ENCODE measurements at places on chromosomes 3 and 15.

GRCh38 chr3:106534206-106534605 is 665.4 kb upstream of the CBLB start:
- DNase-seq = no peak

DNA sequence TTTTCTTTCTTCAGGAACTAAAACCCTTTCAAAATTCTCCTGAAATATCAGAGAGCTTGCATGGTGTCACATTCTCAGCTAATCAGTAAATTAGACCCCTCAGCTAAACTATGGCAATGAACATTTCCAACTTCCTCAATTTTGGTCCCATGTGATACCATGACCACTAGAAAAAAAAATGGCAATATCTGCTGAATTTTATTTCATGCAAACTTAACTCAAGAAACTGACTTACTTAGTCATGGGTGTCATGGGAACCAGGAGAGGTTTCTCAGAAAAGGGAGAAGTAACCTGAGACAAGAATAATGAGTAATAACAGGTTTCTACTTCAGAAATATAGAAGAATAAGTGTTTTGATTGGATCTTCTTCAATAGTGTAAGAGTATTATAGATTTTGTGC is 784.6 kb upstream of the ALCAM start:
- no peak for DNase-seq

DNA sequence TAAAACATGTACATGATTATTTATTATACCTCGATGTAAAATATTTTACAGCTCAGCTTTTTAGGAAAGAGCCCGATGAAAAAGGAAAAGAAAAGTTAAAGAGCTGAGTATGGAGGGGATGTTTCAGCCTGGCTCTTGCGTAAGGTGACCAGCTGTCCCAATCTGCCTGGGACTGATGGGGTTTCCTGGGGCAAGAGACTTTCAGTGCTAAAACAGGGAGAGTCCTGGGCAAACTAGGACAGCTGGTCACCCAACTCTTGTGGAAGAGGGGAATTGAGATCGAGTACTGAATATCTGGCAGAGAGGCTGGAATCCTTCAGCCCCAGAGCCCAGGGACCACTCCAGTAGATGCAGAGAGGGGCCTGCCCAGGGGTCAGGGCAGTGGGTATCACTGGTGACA is 21.0 kb downstream of the DUOX2 start:
- DNase-seq = no peak

- DNase-seq = no peak
Observed at GRCh38 chr15:40523611-40524010, 41.2 kb downstream of the CCDC32 start.

DNA sequence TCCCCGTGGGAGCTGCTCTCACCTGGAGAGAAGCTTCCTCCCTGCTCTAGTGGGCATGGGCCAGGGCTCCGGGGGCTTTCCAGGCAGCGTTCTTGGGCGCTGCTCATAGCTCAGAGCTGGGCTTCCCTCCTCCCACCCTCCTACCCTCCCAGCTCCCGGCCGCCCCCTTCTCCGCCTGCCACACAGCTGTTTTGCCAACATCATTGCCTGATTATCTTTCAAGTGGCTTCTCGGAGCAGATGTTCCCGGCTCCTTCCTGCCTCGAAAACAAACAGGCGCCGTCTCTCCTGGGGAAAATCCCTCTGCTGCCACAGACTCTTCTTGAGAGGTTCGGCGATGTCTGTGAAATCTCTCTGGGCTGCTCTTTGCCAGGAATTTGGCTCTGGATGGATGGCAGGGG is 195.6 kb downstream of the RPLP1 start:
- no peak for DNase-seq

GRCh38 chr3:12959838-12960378 is 113.3 kb downstream of the IQSEC1 start:
- DNase-seq = no peak
